NCI-H2171 treated with DMSO at 0.1 percent for 48 hours (cell line): ENCODE measurements at places on chromosomes 5 and 9.
A peak's percentile ranks its signal among the peaks of the same experiment; 100 is the strongest.

- no peak for DNase-seq
Measured at GRCh38 chr9:115296831-115297565, 179.0 kb upstream of the TNC start.

DNA sequence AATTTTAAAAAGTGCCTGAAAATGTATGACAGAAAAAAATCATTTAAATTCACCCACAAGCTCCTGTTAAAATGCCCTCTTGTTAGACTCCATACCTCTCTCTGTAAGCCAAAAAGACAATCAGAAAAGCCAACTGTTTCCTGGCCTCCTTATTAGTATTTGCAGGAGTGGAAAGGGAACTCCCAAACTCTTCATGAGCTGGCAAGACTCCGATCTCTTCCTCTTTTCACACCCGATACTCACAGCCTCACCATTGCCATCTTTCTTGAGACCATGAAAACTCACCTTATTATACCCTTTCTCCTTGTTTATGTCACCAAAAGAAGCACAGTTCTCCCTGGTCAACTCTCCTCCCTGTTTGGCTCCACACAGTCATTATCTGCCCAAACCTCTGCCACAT is 197.8 kb downstream of the DMAC1 start:
- no peak for DNase-seq

DNA sequence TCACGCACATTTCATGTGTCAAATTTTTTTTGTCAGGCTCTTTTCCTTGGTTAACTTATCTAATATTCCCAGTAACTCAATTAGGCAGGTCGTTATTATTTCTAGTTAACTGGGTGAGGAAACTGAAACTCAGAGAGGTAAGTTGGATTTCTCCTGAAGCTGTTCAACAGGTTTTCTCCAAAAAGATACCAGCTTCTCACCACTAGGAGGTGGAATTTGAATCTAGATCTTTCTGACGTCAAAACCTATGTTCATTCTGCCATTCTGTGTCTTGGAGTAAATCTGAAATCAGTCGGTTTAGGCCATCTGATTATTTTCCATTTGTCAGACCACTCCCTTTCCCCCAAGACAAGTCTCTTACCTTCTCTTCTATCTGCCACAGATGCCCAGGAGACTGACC is 572.9 kb downstream of the ACTL7B start:
- DNase-seq: no peak

DNA sequence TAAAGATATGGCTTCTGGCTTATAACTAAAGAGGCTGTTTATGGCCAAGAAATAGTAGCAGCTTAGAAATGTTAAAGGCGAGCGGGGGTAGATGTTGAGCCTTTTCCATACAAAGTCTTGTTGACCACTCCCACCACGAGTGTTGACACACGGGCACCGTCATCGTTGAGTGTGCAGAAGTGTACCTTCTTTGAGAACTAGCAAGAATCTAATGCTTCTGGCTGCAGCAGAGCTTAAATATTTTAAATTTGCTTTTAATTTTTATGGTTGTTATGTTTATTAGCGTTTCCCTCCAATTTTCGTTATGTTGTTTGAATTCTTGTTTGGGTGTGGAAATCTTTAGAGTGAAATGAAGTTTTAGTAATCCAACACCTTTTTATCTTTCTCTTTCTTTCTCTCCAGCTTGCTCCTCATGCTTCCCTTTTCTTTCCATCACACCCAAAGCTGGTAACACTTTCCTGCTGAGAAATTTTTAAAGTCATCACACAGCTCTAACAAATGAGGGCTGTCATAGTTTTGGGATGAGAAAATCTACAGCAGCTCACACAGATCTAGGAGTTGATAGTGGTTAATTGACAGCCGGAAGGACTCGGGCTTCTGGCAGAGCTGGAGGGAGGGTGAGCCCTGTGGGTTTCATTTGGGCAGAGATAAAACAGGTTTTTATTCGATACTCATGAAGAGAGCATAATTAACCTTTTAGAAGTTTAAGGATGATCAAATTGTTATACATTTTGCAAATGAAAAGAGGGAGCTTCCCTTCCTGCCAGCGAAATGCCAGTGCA is 120.1 kb upstream of the ZNF608 start:
- no peak for DNase-seq

DNA sequence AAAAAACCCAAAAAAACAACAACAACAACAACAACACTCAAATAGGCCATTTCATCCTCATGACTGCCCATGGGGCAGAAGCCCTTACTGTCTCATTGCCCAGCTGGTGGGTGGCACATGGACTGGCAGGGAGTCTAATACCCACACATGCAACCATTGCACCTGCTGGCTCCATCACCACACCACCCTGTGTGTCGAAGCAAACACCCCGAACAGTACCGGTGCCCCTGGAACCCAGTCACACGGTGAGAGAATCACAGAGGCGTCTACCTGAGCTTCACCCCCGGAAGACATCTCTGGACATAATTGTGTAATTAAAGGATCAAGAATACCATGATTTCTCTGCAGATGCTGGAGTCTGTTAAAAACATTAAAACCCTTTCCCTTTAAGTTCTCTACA is 6.5 kb downstream of the PAEP start:
- DNase-seq: no peak

DNA sequence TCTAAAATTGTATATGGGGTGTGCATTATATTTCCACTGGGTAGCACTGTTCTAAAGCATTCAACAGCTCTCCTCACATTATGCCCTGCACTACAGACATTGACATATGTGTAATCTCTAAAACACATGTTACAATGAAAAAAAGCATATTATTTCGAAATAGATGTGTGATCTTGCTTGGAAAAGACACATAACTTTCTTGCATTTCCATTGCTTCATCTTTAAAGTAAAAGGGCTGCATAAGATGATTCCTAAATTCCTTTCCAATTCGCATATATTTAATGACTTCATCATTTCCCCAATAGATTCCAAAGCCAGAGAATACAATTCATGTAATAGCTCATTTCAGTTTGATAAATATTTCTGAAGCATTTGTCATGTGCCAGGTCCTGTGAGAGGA is 566.9 kb downstream of the PDE4D start:
- no peak for DNase-seq

DNA sequence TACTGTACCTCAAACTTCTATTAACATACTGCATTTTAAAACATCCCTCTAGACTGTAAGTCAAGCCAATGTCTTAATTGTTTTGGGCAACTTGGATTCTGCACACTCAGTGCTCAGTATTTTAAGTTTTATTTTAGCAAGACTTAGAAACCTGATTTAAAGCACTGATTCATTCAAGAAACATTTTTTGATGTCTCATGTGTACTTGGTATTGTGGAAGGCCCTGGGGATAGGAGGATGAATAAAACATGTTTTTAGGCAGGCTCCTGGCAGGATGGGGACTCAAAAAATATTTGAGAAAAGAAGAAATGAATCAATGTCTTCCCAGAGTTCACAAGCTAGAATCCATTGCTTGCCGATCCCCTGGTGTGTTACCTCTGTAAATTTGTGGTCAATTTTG is 334.0 kb upstream of the PUM3 start:
- DNase-seq: no peak

GRCh38 chr9:99140685-99141314 is 35.9 kb downstream of the TGFBR1 start:
- peak; percentile 31 for DNase-seq

GRCh38 chr9:21866302-21866701 is 63.9 kb downstream of the MTAP start:
- no peak for DNase-seq
